Mucosa of descending colon (tissue), 3 donors: ENCODE measurements at places on chromosomes 4 and X.
A peak's percentile ranks its signal among the peaks of the same experiment; 100 is the strongest.

DNA sequence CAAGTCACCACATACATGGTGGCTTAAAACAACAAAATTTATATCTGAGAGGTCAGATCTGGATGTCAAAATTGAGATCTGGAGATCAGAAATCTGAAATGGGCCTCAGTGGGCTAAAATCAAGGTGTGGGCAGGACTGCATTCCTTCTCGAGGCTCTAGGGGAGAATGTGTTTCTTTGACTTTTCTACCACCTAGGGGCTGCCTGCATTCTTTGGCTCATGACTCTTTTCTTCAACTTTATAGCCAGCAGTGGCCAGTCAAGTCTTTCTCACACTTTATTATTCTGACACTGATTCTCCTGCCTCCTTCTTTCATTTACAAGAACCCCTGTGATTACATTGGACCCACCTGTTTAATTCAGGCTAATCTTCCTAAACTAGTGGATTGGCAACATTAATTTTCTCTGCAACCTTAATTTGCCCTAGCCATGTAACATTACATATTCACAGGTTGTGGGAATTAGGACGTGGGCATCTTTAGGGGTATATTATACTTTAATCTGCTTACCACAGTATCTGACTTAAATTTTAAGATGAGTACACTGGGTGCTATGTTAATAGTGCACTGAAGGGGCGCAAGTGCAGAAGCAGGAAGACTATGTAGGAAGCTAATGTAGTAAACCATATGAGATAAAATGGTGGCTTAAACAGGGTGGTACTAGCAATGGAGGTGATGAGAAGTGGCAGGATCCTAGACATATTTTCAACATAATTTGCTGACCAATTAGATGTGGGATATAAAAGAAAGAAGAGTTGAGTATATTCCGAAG is 188.0 kb downstream of the SLC4A4 start:
- DNase-seq: no peak

- DNase-seq: peak; percentile 62
Observed at GRCh38 chrX:48540028-48540375, 488 bp downstream of the TBC1D25 start.

DNA sequence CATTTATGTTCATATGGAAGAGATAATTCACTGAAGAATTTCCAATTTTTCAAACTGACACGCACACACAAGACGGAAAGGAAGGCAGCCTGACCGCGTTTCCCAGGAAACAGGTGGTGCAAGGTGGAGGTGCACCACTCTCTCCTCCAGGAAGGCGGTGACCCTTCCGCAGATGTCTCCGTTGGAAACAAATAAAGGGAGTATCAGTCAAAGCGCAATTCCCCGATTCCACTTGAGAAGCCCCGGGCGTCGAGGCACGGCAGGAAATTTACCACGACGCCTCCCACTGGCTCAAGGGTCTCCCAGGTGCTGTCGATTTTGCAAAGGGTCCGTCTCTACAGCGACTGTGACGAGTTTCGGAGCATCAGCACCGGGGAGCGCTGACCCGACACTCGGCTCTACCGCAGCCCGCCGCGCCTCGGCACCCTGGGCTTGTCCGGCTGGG is 770 bp upstream of the TIGD2 start:
- no peak for DNase-seq

GRCh38 chr4:3276986-3277385 is 15.8 kb upstream of the RGS12 start:
- no peak for DNase-seq

- DNase-seq: peak; percentile 20
Observed at GRCh38 chr4:70892086-70892769, 9.9 kb upstream of the MOB1B start.

DNA sequence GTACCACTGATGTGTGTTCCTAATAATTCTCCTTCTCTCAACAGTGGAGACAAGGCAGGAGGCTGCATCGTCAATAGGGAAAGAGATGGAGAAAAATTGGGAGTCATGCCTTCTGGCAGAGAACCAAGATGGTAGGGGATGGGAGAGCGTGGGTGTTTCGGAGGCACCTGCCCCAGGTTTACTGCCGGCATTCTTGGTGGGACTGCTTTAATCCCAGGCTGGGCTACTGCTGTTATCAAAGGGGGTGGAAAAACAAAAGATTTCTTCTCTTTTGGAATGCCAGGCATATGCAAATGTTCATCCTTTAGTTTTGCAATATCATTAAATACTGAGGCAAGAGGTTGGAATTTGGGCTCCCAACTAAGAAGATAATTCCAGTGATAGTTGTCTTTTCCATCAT is 257.0 kb downstream of the DCHS2 start:
- no peak for DNase-seq

- no peak for DNase-seq
Observed at GRCh38 chrX:30635630-30636029, 17.6 kb upstream of the GK start.

GRCh38 chr4:45910511-45910910 is 213.3 kb downstream of the GABRG1 start:
- DNase-seq: no peak

- peak; percentile 88 for DNase-seq
Observed at GRCh38 chrX:49230500-49231232, 2.5 kb downstream of the CACNA1F start.

- DNase-seq: no peak
Observed at GRCh38 chr4:170307182-170307581, 217.4 kb upstream of the AADAT start.

GRCh38 chrX:7190157-7190556 is 42.2 kb upstream of the PUDP start:
- no peak for DNase-seq

GRCh38 chr4:4270529-4270928 is 19.4 kb downstream of the LYAR start:
- no peak for DNase-seq

DNA sequence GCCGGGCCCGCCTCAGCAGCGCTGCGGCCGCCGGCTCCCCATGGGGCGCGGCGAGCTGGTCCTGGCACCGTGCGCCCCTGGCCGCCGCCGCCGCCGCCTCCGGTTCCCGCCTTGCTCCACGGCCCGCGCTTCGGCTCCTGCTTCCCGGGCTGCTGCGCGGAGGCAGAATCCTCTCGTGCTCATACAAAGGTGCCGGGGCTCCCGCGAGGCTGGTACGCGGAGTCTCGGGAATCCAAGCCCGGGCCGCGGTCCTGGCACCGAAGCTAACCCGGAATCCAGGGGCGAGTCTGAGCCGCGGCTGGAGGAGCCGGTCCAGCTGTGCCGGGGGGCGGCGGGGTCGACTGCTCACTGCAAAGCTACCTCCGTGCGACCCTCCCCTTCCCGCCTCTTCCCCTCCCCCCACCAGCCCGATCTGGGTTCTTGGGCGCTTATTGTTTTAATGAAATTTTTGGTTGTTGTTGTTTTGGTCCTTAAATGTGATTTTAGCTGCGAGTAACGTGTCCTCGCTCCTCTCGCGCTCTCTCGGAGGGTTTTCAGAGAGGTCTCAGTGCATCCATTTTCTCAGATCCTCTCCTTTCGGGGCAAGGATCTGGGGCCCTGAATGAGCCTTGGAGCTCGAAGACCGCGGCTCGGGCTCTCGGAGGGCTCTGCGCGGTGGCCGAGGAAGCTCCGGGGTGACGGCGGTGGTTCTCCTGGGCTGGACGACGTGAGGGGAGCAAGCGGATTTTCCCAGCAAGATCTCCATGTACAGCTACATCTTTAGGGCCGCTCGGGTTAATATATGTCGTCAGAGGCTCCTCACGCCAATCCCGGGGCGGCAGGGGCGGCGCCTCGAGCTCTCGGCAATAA is at the start of gene HAND2:
HAND2 (minus strand) TSS at position 753 of the 849 bp plus-strand sequence. CDS start 940 bp downstream, outside the sequence.
- peak; percentile 54 for DNase-seq

- DNase-seq: no peak
Observed at GRCh38 chrX:117838581-117839331, 277.9 kb downstream of the KLHL13 start.

GRCh38 chrX:104372547-104372946 is 117.8 kb upstream of the ESX1 start:
- DNase-seq: no peak

DNA sequence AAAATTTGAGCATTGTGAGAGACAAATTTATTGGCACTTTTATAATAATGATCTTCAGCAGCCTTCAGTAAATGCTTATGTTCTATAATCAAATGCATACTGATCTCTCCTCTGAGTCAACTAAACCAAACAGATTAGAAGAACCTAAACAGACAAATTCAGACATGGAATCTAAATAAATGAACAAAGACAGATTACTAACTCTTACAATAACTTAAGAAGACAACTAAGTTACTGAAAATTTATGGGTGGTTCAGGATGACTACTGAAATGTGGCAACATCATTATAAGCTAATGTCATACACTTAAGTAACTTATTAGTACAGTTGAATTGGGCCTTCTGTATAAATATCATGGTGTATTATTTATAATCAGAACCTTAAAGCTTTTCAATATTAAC is 127.3 kb downstream of the NEK1 start:
- no peak for DNase-seq

DNA sequence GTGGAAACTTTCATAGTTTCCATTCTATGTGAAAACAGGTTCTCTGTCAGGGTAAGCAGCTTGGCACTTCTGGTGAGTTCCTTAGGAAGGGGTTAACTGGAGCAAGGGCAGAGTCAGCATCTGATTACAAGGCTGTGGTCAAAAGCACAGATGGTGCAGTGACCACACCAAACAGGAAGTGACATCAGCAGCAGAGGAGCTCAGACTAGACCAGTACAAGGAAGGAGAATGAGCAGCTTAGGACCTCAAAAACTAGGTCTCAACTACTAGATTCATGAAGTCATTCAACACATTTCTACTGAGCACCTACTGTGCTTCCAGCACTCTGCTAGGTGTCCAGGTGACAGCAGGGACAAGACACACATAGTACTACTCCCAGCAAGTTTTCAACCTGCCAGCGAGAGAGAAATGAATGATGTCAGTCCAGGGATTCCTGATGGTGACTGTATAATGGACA is 130.2 kb downstream of the AMELX start:
- peak; percentile 32 for DNase-seq

DNA sequence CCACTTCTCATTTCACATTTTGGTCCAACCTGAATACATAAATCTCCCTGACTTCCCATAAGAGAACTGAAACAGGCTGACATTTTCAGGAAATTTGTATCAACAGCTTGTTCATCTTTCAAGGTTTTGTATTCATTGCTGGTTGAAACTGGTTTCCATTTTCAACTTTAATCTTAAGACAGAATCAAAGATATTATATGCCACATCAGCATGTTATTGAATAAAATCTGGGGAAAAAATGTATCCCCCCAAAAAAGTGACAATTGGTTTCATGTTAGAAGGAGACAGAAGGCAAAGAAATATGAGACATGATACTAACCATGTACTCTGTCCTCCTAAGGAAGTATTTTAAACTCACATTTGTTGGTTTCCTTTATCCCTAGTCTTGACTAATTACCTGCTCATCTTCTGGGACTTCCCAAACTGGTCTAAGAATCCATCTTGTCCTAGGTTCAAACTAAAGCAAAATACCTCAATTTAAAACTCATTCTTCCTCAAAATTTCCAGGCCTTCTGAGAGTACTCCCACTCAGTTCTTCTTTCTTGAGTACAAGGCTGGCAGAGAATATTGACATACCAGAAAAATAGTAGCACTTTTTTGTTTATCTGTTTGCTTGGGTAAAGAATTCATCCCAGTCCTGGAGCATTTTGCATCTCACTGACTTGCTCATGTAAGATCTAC is 3.1 kb upstream of the ANTXR2 start:
- DNase-seq: no peak
